ENCODE measurements at places on chromosomes 7 and 10. TPM values are rescaled to one million over a fixed set of nuclear protein-coding genes. Genes with fewer than 3 reads are reported as not detected.

- DNase-seq, result no peak
Measured at GRCh38 chr7:156895024-156895780, 2.2 kb upstream of the LMBR1 start.

DNA sequence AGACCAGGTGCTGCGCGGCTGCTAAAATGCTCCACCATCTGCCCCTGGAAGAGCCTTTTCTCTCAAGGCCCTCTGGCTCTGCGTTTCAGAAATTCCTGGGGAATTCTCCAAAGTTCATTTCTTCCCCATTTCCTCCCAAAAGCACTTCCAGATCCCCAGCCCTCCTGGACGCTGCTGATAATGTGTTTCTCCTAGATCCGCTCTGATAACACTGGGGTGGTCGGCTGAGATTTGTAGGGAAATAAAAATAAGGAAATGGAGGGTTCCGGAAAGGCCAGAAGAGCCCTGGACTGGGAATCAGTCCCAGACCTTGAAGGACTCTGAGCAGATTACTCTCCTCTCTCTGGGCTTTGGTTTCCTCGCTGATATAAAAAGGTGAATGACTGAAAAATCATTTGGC lies 28.1 kb downstream of the COL13A1 start:
- DNase-seq, result peak; percentile 48

DNA sequence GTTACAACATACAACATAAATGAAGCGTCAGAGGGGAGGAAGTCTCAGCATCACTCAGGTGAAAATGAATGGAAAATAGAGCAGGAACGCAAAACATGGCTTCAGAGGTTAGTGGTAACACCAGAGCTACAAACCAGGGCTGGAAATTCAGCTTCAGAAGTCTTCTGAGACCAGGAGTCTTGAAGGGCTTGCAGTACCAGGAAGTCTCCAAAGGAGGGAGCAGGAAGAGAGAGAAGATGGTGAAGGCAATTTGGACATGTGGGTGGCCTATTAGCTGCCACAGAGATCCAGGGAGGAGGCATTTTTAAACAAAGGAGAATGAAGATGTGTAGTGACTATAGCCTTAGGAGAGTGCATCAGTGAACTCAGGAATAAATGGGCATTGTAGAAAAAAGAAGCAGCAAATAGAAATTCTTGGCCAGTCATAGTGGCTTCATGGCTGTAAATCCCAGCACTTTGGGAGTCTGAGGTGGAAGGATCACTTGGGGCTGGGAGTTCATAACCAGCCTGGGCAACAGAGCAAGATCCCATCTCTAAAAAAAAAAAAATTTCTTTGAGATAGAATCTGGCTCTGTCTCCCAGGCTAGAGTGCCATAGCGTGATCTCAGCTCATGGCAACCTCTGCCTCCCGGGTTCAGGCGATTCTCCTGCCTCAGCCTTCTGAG lies 9.3 kb upstream of the TET1 start:
- DNase-seq, result peak; percentile 5

Gene ADARB2
- total RNA-seq, result not detected

Data from pulmonary artery endothelial cell (primary cell).